ENCODE measurements at places on chromosomes 12 and 14.
A peak's percentile ranks its signal among the peaks of the same experiment; 100 is the strongest.

DNA sequence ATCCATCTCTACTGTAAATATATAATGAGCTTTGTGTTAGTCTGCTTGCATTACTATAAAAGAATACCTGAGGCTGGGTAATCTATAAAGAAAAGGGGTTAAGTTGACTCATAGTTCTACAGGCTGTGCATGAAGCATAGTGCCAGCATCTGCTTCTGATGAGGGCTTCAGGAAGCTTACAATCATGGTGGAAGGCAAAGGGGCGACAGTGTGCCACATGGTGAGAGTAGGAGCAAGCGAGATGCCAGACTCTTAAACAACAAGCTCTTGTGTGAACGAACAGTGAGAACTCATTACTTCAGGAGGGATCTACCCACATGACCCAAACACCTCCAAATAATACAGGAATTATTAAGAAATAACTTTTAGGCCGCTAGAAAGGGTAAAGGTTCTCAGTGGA lies 28.1 kb downstream of the APOBEC1 start:
- DNase-seq, result no peak

DNA sequence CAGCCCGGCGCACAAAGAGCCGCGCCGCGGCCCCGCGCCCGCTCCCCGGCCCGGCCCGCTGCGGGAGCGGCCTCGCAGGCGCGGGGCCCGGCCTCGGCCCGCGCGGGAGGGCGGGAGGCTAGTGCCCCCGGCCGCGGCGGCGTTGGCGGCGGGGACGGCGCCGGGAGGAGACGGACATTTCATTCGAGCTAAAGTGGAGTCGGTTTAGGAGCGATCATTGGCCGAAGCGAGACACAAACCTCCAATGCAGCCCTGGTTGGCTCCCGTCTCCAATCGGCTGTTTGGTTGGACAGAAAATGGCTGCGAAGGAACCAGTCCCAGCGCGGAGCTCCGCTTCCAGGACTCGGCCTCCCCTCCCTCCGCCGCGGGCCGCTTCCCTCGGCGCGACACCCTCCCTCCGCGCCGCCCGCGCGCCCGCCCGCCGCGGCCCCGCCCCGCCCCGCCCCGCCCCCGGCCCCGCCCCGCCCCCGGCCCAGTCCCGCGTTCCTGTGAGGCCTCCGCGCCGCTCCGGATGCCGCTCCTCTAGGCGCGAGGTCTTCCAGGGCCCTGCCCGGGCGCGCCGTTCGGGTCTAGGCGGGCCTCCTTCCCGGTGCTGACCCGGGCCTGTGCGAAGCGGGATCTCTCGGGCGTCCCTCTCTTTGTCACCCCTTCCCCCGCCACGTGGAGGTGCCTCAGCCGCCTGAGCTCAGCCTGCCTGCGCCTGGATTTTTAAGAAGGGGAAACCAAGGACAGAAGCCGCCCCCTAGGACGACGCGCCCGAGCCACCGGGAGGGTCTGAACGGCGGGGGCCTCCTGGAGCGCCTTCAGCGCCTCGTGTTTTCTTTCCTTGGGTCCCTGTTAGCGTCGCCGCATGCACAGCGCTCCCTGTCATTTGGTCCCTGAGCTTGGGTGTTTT lies at the start of gene NFYB:
Gene NFYB (minus strand): TSS at position 309 of the 895 bp plus-strand sequence. CDS start 2,757 bp downstream, outside the sequence.
- peak; percentile 83 for DNase-seq

- no peak for DNase-seq
Observed at GRCh38 chr12:105983622-105984320, 155.0 kb downstream of the NUAK1 start.

- DNase-seq, result no peak
Observed at GRCh38 chr12:19849208-19849607, 409.9 kb downstream of the AEBP2 start.

GRCh38 chr12:11650286-11651281 lies 1.1 kb downstream of the ETV6 start:
- no peak for DNase-seq

GRCh38 chr12:89339526-89339925 lies 12.8 kb downstream of the DUSP6 start:
- no peak for DNase-seq

DNA sequence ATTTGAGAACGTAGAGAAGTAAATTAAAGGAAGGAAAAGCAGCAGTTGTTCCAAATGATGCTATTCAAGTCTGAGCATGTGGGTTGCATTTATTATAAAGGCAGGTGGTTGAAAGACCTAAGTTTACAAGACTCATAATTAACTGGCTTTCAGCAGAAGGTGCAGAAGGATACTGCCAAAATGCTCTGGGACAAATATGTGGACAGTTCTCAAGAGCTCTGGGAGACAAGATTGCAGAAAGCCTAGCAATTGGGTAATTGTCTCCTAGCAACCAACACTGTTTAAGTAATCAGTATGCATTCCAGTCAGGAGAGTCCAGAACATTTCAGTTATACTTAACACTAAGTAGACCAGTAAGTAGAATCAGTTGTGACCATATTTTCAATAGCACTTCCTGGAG lies 131.5 kb downstream of the GPR135 start:
- DNase-seq, result no peak

DNA sequence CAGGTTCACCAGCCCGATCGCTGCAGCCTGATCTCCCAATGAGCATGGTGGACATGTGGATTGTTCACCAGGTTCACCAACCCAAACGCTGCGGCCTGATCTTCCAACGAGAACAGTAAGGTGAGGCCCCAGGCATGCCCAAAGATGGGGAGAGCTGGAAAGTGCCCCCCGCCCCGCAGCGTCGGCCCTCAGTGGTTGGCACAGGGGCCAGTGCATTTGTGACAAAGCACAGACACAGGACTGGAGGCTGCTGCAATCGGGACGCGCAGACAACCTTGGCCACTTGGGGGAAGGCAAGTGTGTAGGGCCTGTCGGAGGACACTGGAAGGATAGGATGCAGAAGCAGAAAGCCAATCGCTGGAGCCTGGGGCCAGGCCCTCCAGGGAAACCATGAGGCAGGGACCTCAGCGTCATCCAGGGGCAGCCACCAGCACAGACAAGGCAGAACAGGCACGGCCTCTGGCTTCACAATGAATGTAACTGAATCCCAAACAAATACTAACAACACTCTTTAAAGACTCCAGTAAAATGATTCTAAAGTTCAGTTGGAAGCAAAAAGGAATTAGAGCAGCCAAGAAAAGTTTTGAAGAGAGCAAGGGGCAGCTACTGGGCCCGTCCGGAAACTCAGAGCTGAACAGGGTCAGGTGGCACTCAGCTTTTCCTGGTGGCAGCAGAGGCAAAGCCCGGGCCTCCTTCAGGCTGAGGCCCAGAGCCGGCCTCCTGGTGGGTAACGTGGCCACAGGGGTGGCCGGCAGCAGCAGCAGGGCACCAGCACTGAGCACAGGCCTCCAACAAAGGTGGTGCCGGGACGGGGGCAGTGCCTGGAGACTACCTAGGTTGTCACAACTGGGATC lies 13.3 kb downstream of the BRF1 start:
- DNase-seq, result no peak

DNA sequence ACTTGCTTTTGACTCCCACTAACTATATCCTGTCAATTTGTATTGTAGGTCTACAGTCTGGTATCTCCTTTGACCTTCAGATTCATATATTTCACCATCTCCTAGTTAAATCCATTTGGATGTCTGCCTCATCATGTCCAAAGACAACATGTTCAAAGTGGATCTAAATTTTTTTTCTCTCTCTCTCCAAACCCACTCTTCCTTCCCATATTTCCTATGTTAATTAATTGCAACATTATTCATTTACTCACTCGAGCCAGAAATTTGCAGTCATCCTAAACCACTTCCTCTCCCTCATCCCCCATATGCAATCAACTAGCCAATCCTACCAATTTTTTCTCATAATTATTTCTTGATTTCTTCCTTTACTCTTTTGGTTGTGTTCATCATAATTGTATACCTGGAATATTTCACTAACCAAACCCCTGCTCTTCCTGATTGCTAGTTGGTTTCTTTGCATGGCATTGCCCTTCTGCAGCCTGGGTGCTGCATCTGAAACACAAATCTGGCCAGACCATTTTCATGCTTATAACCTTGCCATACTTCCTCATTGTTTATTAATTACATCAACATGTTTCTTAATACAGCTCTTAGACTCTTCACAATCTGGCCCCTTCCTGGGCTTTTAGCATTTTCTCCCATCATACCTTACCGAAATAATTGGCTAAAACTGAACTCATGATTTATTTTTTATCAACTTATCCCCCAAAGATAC lies 442.2 kb downstream of the ADAMTS20 start:
- DNase-seq, result no peak

DNA sequence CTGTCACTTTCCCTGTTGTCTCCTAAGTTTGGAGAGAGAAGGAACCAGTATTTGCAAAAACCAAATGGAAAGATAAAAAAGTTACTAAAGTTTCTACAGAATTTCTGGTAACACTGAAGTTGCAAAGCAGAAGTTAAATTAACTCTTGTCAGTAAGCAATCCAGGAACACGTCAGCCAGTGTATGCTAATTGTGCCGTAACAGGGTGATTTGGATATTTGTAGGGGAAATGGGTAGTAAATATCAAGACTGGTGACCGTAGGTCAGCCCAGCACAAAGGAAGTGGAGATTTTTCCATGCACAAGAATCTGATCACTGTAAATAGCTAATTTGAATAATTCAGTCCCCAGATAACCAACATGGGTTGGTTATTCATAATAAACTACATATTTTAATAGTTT lies 2.3 kb downstream of the CDKN1B start:
- no peak for DNase-seq

GRCh38 chr12:64736771-64737170 lies 22.4 kb downstream of the GNS start:
- no peak for DNase-seq

DNA sequence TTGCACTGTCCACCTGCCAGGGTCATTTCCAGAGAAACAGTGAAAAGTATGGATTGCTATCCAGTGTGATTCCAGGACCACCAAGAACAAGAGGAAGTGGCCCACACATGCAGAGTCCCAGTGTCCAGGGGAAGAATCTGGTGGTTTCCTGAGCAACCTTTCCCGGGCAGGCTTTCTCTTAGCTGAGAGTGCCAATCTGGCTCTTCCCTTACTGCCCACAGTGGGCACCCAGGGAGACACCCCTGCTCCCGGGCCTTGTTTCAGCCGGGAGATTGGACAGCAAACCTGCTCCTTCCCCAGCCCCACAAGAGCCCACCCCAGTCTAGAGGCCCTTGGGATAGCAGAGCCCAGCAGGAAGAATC lies 62.1 kb downstream of the VWF start:
- no peak for DNase-seq

DNA sequence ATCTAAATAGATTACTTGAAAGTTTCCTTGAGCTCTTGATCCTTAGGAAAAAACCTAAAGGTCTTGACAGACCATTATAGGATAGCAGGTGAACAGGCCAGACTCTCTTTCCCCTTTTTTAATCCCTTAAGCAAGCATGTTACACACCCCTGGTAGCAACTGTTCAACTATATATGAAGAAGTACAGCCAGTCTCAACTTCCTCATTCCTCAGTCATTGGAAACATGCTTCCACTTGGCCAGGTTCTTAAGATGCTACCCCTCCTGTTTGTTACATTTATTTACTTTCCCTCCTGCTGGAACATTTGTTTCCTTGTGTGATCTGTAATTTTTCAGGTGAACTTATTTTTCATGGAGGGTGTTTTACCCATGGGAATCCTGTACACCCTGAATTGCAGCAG lies 124.1 kb downstream of the ARMH4 start:
- no peak for DNase-seq

GRCh38 chr12:77058740-77059139 lies 6.6 kb downstream of the E2F7 start:
- DNase-seq, result no peak

DNA sequence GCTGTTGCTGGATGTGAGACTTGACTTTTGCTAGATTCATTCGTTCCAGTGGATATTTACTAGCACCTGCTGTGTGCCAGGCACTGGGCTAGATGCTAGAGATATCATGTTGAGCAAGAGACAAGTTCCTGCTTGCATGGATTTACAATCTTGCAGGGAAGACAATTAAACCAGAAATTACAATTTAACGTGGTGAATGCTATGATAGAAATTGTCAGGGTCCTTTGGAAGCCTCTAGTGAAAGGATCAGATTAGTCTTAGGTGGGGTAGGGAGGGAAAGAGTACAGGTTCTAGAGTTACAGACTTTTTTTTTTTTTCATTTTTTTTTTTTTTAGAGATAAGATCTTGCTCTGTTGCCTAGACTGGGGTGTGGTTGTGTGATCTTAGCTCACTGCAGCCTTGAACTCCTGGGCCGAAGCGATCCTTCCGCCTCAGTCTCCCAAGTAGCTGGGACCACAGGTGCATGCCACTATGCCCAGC lies 36.7 kb downstream of the SPATS2 start:
- DNase-seq, result no peak

GRCh38 chr12:128829861-128830504 lies 6.2 kb upstream of the SLC15A4 start:
- no peak for DNase-seq

GRCh38 chr12:29971446-29971845 lies 187.7 kb upstream of the TMTC1 start:
- DNase-seq, result no peak

DNA sequence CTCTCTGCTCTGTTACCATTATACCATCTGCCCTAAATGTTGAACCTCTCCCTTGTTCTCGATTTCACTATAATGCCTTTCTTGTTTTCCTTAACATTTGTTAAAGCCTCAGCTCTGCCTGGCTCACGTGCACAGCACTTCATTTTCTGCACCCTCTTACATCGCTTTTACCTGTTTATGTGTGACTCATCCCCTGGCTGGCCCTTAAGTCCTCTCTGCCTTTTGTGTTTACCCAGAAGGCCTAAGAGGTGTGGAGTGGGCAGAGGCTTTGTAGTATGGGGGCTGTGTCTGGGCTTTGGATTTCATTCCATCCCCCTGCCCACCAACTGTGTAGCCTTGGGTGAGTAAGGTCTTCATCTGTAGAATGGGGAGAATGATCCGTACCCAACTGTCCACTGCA lies 36.5 kb downstream of the UBE3B start:
- DNase-seq, result no peak

DNA sequence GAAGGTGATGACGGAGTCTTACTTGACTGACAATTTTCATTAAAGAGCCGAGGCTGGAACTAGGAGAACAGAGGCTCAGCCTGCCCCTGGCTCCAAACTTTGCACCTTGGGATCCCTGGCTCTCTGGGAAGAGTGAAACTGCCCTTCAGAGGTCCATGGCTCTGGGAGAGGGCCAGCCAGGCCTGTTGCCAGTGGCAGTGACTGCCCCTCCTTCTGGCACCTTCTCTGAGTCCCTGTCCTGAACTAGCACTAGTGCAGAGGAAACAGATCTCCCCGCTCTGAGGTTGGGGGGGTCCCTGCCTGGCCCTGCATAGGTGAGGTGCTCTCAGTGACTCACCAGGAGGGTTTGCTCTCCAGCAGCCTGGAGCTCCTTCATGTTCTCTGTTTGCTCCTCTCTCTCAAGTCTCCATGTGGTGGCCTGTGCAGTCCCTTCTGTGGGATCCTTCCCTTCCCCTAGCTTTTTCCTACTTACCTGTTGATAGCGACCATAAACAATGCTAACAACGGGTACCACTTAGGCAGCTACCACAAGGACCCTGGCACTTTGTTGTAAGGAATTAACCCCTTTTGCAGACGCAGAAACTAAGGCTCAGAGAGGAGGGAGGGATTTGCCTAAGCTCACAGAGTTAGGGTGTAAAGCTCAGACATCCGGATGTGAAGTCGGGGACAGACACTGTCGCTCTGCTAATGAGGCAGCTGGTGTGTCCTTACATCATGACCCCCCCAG lies 22.4 kb downstream of the FAM222A start:
- DNase-seq, result no peak

- DNase-seq, result no peak
Observed at GRCh38 chr14:52313462-52313861, 650 bp upstream of the PTGER2 start.
